HCT116 (cell line): ENCODE measurements at places on chromosomes 3 and 15.

GRCh38 chr15:91411586-91411985, 311.5 kb downstream of the SV2B start:
- DNase-seq = no peak

GRCh38 chr3:17678116-17678741, 64.2 kb downstream of the TBC1D5 start:
- no peak for DNase-seq

DNA sequence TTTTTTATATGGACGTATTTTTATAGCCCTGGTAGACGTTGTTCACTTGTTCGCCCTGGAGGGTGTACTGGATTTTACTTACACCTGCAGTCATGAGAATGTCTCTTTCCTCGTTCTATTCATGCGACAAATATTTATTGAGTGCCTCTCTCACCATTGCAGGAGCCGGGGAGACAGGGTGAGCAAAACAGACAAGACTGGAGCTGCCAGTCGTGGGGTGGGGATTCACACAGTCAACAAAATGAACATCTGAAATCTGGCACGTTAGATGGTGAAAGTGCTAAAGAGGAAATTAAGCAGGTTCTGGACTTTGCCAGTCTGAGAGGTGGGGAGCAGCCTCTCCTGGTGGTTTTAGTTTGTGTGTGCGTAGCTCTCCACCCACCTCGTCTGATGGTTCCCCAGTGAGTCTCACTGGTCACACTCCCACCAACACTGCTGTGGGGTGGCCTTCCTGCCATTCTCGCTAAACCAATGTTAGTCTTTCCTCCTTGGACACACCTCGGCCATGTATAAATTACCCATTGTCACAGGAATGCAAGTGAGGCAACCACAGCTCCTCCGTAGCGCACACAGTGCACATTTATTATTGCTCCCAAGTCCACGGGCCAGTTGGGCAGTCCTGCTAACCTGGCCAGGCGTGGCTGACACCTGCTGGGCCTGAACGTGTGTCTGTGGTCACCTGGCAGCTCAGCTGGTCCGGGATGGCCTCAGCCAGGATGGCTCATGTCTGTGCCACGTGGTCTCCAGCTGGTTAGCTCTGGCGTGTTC, 31.5 kb downstream of the FBLN2 start:
- no peak for DNase-seq

DNA sequence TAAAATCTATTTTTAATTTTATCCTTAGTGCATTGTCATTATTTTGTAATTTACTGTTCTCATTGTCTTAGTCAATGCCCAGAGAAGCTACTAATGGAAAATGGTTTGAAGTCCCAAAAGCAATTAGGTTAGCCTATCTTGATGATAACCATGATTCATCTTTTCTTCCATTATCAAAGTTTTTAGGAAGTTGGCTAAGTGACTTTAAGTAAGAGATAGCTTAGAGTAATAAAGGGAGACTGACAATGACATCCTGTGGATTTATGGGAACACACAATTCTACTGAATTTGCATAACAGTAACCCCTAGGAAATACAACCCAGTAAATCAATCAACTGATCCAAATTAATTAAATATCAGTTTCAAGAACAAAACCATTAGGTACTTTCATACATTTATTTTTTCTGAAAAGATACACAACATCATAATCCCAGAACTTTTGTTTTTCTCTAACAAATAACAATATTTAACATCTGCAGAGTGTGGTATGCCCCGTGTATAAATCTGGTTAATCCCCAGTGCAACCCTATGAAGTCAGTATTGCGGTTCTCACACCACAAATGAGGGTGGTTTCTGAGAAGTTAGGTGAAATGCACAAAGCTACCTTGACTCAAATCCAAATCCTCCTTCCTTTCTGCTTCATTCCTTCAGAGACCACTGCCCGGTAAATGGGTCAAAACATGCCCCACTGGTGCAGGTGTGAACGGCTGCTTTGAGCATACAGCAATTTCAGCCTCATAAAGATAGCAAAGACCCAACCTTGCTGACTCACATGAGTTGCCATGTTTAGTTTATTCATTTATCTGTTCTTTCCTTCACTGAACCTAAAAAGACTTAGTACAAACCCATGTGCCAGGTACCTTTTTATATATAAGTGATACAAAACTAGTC, 202.1 kb downstream of the TBL1XR1 start:
- no peak for DNase-seq

- DNase-seq = no peak
These were observed 24.0 kb downstream of the RMDN3 start for GRCh38 chr15:40731034-40731433.

- no peak for DNase-seq
These were observed 1.5 kb downstream of the CCK start for GRCh38 chr3:42264399-42265058.

DNA sequence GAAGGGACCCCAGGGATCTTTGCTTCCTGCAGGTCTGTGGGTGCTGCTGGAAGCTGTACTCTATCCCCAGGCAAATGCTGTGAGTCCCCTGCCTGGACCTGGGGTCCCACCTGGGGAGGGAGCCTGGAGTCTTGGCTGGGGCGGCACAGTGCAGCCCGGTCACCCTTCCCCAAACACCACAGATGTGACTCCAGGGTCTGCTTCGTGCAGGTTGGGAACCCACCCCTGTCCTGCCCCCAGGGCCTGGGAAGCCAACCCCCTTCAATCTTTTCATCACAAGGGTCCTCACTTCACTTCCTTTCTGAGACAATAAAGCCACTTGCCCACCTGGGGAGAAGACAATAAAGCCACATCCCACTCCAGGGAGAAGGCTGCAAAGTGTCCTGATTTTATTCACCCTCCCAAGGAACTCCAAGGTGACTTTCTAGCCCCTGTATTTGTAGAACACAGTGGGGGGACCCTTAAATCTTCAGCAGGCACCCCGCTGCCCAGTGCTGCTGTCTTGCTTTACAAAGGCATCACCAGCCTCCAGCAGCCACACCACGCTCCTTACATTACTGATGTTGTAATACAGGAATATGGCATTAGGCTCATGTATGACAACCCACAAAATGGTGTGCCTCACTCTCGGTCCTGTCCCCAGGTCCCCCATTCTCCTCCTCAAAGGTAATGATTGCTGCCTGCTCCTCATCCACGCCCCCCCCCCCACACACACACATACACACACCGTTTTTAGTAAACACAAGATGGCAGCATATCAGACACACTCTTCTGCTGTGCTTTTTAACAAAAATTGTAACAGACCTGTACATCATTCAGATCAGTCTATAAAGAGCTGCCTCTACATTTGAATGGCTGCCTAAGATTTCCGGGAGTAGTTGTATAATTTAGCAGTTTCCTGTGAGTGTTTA, 9.9 kb downstream of the C3orf22 start:
- no peak for DNase-seq

GRCh38 chr3:127753898-127754410, 68.4 kb downstream of the MGLL start:
- DNase-seq = no peak

GRCh38 chr3:14844386-14845170, 25.8 kb downstream of the FGD5 start:
- DNase-seq = no peak

DNA sequence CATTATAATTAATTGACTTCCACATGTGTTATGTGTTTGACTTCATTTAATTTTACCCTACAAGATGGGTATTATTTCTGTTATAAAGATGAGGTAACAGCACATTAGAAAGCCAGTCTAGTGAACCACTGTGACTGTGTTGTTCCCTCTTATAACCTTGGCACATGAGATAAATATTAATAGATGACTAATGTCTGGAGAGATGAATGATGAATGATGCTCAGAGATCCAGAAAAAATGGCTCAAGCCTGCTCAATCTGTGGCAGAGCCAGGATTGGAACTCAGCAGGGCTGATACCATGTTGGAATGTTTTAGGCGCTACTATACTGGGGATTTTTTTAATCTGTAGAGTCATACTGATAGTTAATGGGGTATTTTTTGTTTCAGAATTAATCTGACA, 118.8 kb upstream of the PTX3 start:
- DNase-seq = no peak

DNA sequence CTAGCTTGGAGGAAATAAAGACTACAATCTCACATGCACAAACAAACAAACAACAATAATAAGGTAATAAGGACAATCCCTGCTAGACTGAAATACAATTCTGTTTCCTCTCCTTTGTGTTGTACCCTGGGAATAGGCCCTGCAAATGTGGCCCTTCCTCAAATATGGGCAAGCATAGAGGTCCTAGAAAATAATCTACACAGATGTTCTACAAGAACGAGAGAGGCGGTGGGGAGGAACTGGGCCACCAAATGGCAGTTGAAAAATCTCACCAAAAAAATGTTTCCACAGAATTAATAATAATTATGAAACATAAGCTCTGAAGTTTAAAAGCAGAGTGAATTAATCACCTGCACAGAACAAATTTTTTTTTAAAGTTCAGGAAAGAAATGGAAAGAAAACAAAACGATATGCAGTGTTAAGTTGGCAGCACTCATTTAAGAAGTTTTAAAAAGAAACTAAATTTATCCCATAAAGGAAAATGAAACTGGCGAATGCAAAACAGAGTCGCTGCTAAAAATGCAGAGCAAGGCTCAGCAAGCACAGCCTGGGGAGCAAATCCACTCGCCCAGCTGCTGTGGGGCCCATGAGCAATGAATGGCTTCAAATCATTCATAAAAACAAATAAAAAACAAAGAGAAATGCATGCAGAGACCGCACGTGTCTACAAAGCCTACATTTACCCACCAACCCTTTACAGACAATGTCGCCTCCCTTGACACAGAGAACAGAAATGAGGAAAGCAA, 475.4 kb downstream of the OCA2 start:
- no peak for DNase-seq

GRCh38 chr15:69712991-69713390, 260.4 kb downstream of the RPLP1 start:
- no peak for DNase-seq

GRCh38 chr15:71256934-71257664, 141.8 kb downstream of the THSD4 start:
- DNase-seq = no peak

DNA sequence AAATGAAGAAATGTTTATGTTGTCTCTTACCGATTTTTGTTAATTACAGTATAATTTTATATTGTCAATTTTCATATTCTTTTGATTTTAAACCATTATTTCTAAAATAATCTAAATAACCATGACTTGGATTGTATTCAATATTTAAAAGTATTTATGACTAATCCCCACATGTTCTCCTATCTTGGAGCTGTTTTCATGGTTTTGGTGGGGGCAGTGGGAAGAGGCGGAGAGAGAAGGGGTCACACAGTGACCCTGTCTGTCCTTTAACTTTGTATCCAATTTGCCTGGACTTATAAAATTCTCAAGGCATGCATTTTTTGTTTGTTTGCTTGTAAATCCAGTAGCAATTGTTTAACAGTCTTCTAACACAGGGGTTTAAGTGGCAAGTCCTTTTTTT, 407.4 kb downstream of the NTRK3 start:
- no peak for DNase-seq

- DNase-seq = no peak
These were observed 908.1 kb upstream of the ALCAM start for GRCh38 chr3:104458657-104459056.

DNA sequence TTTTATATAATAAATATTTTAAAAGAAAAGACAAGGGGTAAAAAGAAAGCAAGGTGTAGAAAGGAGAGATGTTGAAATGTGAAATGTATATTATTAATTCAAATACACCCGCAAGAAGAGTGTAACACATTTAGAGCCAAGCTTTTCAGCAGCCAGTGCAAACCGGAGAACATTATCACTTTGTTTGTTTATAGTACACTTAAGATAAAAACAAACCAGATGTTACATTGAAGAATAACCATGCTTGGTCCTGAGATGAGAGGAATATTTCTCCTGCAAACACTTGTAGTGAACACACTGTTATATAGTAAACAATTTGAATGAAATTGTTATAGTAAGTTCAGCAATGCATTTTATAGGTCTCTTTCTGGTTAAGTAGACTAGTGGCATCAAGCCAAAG, 1441.5 kb downstream of the OTOL1 start:
- no peak for DNase-seq

DNA sequence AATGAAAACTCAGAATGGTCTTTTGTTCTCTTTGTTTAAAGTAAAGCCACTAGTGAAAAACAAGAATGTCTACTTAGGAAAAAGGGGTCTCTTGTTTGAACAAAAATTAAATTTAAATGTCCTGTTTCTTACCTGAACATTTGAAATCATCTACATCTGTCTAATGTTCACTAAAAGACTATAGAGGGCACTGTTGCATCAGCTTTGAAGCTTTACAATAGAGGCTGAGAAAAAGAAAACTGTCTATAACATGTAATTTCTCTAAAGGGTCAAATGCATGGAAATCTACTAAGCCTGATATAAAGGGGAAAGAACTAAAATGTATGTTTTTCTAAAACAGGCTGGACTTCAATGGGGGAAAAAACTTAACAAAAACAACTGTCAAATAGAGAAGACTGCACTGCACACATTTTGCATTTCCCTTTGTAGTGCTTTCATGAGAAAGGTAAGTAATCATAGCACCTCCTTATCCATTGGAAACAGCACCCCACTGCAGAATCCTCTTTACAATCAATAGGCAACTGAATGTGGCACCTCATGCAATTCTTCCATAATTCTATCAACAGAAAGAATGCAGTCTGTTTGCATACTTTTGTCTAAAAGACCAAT, 26.3 kb downstream of the DPH6 start:
- DNase-seq = peak; percentile 28

DNA sequence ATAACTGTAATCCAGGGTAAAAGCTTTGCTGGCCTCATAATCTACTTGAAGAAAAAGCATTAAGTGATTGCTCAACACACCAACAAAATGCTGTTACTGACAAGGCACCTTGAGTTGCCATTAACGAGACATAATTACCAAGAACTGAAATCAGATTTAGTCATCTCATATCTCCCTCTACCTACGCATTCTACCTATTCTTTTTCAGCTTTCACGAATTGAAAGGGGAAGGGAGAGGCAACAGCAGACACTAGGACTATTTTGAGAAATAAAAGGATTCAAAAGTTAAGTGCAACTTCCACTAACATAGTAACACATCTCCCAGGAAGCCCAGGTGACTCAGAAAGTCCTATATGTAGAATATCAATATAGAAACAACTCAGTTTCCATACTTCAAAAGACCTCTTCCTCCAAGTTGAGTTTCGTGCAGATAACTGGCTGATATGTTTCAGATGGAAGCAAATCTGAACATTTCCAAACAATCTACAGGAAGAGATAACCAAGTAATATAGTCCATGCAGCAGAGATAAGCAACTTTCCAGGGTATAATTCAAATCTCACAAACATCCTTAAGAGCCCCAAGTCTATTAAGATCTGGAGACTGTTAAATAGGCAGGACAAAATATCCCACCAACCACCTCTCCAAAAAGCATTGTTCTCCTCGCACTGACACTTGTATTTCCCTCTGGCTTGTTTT, 1.9 kb downstream of the OSBPL10 start:
- DNase-seq = no peak

DNA sequence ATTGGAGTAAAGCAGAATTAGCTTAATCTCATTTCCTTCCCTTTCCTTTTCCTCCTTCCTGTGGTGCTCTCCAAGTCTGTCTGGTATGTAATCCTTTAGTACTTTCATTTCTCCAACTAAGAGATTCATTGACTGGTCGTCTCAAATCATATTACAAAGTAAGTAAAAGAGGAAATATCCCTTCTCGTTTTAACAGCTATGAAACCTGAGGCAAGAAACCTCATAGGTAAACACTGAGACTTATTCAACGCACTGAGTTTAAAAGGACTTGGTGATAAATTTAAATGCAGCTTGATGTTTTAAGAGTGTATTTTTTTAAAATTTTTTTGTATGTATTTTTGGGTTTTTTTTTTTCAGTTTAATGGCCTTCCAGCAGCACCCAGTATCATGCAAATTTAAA, 117.2 kb upstream of the LRRC3B start:
- no peak for DNase-seq
